ENCODE measurements at places on chromosomes 5 and 9. TPM values are rescaled to one million over a fixed set of nuclear protein-coding genes. Genes with fewer than 3 reads are reported as not detected.

The NR2F1-AS1 gene
- total RNA-seq: 74.3 TPM

The LCN6 gene
- total RNA-seq: 1.4 TPM

The TAF1L gene
- 0.24 TPM for total RNA-seq

The UHRF2 gene
- total RNA-seq: 54.6 TPM

The CDC25C gene
- not detected for total RNA-seq

The RASEF gene
- 1.9 TPM for total RNA-seq

The AGGF1 gene
- total RNA-seq: 25.9 TPM

The PHF24 gene
- 145 TPM for total RNA-seq

The SLC4A9 gene
- total RNA-seq: 1.4 TPM

The SPINK6 gene
- not detected for total RNA-seq

The ECM2 gene
- 7.3 TPM for total RNA-seq

The CEL gene
- total RNA-seq: 2.9 TPM

All from dorsolateral prefrontal cortex (tissue), 122 donors.